ENCODE measurements at places on chromosomes 2 and 18.
A peak's percentile ranks its signal among the peaks of the same experiment; 100 is the strongest.

- no peak for DNase-seq
Measured at GRCh38 chr2:10374362-10374943, 71.7 kb downstream of the HPCAL1 start.

DNA sequence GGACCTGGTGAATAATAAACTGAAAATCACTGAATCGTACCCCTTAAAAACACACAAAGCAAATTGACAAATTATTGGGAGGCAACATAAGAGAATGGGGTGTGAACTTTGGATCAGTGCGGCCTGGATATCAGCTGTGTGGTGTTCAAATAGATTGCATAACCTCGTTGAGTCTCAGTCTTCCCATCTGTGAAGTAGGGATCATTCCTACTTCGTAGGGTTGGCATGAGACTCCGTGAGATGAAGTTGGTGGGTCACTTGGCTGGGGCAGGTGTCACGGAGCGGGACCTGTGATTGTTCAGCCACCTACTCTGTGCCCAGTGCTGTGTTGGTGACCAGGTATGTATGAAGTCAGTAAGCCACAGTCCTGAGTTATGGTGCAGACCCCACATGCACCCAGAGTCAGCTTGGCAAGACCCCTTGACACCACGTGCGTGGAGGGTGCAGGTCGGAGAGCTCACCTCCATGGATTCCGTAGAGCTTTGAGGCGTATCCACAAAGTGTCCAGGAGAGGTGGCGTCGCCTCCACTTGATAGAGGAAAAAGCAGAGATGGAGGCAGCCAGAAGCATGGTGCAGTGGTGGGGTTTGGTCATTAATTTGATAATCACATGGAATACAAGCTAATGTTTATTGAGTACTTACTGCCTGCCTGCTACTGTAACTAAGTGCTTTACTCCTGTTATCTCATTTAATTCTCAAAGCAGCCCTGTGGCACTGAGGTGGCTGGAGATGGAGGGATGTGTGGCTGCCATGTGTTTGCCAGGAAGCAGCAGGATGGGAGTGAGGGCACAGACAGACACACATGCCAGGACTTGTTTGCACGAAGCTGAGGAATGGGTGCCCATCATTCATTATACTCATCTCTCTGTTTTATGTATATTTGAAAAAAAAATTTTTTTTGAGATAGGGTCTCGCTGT, 35.8 kb downstream of the HPCAL1 start:
- no peak for DNase-seq

DNA sequence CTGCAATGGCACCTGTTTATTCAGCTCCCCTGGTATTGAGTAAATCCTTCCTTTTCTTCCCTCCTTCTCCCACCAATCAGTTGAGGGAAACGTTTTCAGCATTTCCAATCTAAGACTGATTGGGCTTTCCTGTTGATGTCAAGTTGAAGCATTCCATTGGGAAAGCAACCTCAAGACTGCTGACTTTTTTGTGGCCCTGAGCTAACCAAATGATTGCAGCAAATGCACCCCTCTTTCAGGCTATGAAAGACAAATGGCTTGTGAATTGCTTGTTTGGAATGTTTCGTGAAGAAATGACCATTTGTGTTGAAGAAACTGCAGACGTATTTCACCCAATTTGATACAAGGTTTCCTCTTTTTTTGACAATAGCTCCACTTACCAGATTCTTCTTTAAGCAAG, 303.5 kb downstream of the EPHA4 start:
- no peak for DNase-seq

- no peak for DNase-seq
Measured at GRCh38 chr2:219500135-219500534, 1.4 kb downstream of the GMPPA start.

- no peak for DNase-seq
Measured at GRCh38 chr18:62767321-62767720, 52.0 kb downstream of the PHLPP1 start.

DNA sequence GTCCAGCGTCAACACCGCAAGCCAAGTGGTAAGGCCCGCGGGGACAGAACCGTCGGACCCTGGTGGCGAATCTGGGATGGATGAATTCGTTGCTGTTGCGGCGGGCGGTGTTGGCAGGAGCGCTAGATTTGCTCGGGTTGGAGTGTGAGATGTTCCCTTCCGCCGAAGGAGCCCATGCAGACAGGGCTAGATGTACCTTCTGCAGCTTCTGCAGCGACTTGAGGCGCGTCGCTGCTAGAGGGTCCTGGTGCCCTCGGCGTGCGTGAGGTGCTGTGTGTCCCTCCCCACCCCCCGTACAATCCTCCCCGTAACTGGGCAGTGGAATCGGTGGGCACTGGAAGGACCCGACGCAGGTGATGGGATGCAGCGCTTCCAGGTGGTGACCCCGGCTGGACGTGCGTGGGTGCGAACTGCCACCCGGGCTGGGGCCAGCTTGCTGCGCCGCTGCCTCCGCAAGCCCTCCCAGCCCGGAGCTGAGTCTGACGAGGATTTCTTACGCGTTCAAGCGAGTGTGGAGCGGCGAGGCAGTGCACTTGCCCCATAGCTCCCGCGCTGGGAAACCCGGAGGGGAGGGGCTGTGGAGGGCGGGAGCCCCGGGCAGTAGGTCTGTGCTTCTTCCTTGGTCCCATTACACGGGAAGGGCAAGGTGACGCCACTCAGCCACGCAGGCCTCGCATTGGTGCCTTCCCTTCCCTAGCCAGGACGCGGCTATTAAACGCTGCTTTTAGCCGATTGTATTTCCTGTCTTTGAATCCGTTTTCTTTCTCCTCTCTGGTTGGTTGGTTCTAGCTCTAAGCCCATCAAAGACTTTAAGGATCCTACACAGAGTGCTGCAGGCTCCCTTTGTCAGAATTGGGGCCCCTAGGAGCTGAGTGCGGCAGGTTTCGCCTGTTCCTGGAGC, 34.2 kb downstream of the CHRNA1 start:
- DNase-seq: no peak

DNA sequence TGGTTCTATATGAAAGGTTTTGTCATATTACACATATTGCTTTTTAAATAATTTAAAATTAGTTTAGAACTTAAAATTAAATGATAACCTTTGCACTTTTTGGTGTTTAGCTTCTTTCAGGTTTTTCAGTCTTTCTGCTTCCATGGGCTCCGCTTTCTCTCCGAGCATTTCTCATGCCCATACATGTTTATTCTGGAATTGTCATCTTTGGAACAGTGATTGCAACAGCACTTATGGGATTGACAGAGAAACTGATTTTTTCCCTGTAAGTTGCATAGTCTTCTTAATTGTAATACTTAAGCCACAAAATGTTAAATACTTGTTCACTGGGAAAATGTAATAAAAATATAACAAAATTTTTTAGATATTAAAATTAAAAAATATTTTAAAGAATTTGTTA, 31.0 kb downstream of the CYBRD1 start:
- DNase-seq: no peak

DNA sequence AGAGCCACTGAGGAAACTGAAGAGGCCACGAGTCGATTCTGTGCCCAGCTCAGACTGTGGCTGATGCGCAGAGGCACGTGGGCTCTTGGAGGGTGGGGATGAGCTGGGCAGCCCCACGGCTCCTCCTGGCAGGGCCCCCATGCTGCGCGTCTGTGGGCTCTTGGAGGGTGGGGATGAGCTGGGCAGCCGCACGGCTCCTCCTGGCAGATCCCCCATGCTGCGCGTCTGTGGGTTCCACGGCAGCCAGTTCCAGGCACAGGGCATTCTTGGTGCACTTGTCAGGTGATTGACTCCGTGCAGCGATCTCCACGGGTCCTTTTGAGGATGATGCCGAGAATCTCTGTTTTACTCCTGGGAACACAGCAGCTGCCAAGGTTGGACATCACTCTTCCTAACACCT, 138.1 kb upstream of the ZNF236 start:
- no peak for DNase-seq

- DNase-seq: no peak
Measured at GRCh38 chr18:54240629-54241107, 16.2 kb upstream of the MBD2 start.

DNA sequence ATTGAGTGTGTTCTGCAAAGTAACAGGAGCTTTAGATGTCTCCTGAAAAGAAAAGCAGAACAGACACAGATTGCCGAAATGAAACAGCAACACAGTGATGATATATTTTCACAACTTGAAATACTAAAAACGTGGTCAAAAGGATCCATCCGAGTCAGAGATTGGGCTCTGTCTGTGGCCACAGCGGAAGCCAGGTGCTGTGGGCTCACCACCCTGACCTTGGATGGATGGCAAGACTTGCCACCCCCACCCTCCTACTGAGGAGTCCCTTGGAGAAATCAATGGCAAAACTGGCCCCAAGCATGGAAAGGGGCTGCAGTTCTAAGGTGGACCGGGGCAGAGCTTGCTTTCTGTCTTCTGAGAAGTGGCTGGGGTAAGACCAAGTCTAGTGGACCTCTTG, 31.4 kb upstream of the ACKR3 start:
- no peak for DNase-seq

DNA sequence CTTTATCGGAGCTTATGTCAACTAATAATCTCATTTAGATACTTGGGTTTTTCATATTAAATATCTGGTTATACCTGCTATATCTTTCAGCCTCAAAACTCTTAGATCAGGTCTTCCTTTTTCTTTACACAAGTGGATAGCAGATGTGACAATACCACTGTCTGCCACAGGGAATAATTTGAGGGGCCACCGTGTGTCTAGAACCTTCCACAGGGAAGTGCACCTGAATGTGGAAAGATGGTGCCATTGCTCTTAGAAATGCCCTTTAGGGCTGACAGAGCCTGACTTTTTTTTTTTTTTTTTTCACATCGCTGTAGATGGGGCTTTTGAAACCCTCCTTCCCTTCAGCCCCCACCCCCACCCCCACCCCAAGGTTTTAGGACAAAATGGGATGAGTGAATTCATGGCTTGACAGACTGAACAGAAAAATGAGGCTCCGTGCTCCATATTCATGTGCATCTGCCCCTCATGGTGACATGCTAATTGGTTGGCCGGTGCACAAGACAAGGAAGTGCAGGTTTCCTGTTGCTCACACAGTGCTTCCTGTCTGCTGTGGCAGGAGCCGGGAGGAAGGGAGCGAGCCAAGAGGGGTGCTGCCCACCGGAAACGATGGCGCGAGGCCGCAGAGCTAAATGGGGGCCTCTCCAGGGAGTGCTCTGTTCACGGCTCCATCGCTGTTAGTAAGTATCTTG, 246.0 kb downstream of the LDLRAD4 start:
- peak; percentile 77 for DNase-seq
